SHP77 treated with DMSO at 0.1 percent for 48 hours (cell line): ENCODE measurements at places on chromosomes 1 and 21.

DNA sequence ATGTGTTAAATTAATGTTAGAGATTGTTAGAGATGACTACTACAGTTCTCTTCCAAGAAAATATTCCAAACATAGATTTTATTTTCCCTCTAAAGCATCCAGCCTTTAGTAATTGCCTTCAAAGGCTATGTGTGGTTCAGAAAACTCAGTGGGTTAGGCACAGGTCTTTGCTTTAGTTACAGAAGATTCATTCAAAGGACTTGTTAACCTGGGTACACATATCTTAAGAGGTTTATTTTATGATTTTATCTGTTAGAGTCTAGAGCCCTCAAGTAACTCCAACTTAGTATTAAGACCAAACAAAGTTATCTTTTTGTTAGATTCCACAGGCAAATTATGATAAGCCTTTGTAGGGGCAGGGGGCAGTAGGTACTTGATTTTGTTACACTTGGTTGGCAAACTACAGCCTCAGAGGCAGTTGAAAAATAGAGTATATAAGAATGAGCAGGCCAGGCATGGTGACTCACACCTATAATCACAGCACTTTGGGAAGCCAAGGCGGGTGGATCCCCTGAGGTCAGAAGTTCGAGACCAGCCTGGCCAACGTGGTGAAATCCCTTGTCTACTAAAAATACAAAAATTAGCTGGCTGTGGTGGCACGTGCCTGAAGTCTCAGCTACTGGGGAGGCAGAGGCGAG, 37.9 kb downstream of the CXADR start:
- no peak for DNase-seq

DNA sequence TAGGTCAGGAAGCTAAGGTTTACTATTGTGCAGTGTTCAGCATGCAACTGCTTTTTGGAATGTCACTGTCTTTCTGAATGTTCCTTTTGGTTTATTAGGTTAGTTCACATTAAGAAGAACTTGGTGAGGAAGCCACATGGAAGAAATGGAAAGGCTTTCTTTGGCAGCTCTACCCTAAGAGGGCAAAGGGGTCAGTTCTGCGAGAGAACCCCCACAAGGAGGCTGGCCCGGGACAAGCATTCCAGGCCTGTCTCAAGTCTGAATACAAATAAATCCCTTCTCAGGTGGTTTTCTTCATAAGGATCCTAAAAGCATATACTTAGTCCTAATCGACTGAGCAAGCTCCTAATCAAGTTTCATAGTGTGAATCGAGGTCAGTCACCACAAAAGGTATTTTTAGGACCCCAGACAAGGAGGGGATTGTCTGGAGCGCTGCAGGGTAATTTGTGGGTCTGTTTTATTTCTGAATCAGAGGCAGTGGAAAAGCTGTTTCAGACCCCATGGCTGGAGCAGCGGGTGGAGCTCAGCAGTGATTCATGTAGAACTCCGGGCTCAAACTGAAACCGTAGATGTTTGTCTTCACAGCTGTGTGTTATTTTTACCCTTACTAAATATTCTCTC, 63.3 kb downstream of the ERG start:
- DNase-seq, result no peak

DNA sequence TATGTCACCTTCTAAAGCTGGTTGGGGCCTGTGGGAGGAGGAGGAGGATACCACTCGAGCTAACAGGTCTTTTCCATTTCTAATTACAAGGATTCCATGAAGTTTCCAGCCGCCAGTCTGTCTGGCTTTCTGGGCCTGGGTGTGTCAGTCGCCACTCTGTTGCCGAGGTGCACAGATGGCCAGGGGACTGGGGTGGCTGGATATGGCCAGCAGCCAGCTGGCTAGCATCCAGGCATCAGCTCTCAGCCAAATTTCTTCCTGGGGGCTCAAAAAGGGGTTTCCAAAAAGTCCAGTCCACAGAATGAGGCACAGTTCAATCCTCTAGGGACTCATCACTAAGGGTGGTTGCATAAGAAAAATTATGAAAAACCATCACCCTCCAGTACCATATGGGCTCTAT, 32.4 kb downstream of the ITPKB start:
- no peak for DNase-seq

DNA sequence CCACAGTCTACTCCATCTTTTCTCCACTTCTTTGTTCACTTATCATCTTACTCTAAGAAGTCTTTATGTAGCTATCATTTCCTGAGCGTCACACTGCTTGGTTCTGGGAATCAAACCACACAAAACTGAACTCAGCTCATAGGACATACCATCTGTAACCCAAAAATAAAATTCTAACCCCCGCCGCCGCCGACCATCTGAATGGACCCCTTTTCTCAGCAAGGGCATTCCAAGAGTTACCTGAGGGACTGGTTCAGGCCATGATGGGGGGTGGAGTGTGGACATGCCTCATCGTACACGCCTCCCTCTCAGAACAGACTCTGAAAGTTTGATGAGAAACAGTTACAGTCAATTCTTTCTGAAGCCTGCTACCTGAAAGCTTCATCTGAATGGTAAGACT, 12.6 kb upstream of the CHI3L2 start:
- no peak for DNase-seq

- DNase-seq, result no peak
Measured at GRCh38 chr1:212284332-212284743, 872 bp upstream of the PPP2R5A start.

GRCh38 chr1:171258429-171258828, 10.1 kb downstream of the FMO1 start:
- no peak for DNase-seq

- no peak for DNase-seq
Measured at GRCh38 chr1:161492827-161493226, 12.4 kb upstream of the FCGR2A start.

GRCh38 chr21:41564871-41565274, 56.9 kb upstream of the TMPRSS2 start:
- no peak for DNase-seq

DNA sequence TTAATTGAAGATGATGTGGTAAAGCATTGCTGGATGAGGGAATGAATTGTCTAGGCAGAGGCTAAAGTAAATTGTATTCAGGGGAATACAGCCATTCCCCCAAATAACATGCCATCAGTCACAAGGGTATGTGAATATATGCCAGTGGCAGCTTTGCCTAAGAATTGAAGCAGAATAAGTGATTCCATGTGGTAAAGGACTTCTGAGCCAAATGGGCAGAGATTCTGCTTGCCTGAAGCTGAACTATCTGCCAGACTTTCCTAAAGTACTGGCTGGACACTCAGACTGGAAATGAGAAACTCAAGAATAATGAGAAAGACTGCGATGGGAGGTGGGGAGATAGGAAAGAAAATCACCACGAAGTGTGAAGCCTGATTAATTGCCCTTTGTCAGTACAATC, 2.4 kb downstream of the LIX1L start:
- no peak for DNase-seq

- no peak for DNase-seq
Measured at GRCh38 chr1:44801491-44802305, 1.5 kb downstream of the PLK3 start.

- no peak for DNase-seq
Measured at GRCh38 chr1:203765029-203765837, at the start of gene LAX1. TSS of gene LAX1 (plus strand) at chr1:203765183. CDS start at chr1:203765566, 383 bp downstream.

- DNase-seq, result peak; percentile 46
Measured at GRCh38 chr1:94873520-94874351, 53.2 kb downstream of the CNN3 start.

DNA sequence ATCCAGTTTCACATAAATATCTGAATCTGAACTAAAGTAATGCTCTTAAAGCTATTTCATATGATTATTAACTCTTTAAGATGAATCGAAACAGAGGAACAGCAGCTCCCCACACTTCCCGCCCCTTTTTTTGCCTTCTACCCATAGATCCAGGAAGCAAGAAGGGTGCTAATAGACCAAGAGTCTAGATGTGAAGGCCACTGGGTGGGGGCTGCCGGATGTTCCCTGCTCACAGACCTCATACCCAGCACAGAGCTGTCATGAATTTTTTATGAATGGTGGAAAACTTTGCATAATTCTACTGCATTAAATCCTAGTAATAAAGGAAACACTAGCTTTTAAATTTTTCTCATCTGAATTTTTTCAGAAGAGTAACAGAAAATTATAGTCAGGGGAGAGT, 283.9 kb upstream of the SGIP1 start:
- no peak for DNase-seq

DNA sequence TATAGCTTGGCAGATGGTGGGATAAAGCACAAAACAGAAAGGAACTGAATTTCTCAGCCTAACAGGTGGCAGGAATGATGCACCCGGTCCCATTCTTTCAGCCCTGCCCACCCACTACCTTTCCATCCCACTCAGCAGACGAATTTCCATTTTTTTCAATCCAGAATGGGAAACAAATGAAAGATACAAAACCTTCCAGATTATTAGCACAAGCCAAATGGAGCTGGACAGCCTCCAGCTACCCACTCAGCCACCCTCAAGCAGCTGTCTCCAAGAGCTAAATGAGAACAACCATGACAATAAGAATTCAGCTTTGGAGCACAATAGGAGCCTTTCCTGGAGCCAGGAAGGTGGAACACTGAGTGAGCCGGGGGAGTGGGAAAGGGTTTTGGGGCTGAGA, 96.3 kb upstream of the ST6GALNAC5 start:
- no peak for DNase-seq

DNA sequence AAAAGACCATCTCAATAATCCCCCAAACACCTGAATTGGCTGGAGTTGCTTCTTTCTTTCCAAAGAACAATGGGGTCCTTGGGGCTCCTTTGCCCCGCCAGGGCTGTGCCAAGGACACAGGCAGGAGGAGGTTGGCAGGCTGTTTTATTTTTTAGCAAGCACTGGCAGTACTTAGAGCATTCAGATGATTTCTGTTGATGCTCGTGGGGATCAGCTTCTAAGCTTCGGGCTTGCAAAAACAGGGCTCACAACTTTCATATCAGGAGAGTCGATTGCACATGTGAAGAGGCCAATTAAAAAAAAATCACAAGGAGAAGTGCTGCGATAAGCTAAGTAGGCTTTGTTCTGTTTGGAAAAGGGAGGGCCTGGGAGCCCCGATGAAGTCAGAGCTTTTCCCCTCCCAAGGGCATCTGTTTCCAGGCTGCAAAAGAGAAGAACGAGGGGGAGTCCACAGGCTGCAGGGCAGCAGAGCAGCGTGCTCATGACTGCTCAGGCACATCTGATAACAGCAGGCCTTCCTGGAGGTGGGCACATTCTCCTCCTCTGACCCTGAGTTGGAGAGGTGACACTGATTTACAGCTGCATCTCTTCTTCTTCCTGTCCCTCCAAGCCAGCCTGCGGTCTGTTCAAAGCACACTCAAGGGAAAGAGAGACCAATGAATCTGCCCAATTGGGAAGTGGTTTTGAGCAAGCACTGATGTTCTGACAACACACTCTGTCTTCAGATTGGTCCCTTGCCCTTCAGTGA, 27.3 kb upstream of the BCAR3 start:
- no peak for DNase-seq

GRCh38 chr1:76764638-76765454, 102.4 kb upstream of the ST6GALNAC5 start:
- DNase-seq, result no peak

- DNase-seq, result peak; percentile 44
Measured at GRCh38 chr1:1318131-1318652, 6.3 kb downstream of the INTS11 start.

- no peak for DNase-seq
Measured at GRCh38 chr1:32311709-32312393, 20.0 kb downstream of the HDAC1 start.

- no peak for DNase-seq
Measured at GRCh38 chr1:71273334-71273733, 192.5 kb upstream of the ZRANB2 start.
